ENCODE measurements at places on chromosomes 5 and 9.

DNA sequence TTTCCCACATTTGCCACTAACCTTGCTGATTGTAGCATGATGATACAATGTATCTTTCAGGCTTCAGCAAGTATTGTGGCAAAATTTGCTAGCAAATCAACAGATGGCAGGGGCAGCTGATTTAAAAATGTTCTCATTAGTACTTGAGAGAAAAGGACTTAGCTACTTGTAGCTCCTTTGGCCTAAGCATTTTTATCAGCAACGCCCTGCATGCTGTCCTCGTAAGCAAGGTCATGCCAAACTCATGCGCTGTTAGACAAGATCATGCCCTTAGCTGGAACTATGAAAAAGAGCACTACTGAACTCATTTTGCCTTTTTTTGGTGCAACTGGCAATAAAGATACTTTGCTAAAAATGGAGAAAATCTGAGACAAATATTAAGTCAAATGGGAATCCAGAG lies 197.1 kb downstream of the ICE1 start:
- no peak for DNase-seq

DNA sequence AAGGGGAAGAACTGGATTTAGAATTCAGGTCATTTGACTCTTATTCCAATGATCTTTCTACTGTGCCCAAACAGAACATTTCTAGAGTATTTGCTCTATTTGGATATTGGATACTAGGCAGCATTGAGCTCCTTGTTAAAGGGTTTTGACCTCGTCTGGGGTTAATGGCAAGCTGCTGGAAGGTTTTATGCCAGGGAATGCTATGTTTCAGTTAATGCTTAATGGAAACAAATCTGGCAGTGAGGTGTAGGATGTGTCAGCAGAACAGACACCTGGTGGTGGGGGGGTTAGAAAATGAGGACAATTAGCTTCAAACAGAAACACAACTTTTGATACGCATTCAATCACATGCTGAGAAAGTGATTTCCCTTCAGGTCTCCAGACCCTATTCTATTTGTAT lies 51.5 kb downstream of the AGXT2 start:
- no peak for DNase-seq

GRCh38 chr5:10073441-10074104 lies 176.1 kb downstream of the ATPSCKMT start:
- no peak for DNase-seq

DNA sequence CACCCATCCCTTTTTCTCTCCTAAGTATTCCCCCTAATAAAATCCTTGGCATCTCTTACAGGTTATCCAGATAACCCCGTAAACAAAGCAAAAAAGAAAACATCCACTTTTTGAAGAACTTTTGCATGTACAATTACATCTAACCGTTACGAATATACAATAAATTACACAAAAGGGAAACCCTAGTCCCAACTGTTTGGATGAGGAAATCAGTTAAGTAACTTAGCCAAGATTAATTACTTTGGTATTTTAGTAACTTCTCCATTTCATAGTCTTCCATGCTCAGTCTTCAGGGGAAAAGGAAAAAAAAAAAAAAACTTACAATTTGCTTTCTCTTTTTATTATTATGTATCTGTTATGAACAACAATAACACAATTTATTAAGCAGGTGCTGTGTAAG lies 212.9 kb downstream of the ACTL7B start:
- DNase-seq, result no peak

GRCh38 chr9:106738109-106738508 lies 124.9 kb upstream of the ZNF462 start:
- no peak for DNase-seq

- no peak for DNase-seq
Observed at GRCh38 chr9:137083394-137084004, 3.3 kb upstream of the MAN1B1 start.

DNA sequence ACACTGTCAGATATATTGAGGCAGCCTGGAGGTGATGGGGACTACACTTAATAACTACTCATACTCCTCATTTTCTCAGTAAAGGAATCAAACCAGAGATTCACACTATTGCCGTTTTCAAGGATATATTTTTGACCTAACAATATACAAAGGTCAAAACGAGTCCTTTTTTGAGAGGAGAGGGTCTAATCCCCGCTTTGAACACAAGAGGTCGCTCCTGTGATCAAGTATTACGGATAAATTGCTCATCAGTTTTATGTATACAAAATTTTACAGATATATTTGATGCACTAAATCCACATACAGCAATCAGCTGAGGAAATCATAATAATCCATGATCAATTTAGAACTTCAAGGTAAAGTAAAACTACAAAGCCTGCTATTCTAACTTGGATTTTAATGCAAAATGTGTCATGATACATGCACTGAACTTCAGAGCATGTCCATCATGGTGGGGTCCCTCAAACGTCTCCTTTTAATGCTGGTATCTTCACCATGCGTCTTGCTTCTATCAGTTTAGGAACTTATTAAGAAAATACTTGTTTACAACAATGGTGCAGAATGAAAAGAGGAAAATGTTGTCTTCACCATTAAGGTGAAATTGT lies 2.5 kb upstream of the ISL1 start:
- no peak for DNase-seq

GRCh38 chr9:128819716-128820664 lies 1.7 kb downstream of the ENDOG start:
- DNase-seq, result no peak

GRCh38 chr5:169943026-169943425 lies 37.3 kb downstream of the INSYN2B start:
- no peak for DNase-seq

- peak; percentile 47 for DNase-seq
Observed at GRCh38 chr9:89426384-89426961, 71.4 kb downstream of the SEMA4D start.

DNA sequence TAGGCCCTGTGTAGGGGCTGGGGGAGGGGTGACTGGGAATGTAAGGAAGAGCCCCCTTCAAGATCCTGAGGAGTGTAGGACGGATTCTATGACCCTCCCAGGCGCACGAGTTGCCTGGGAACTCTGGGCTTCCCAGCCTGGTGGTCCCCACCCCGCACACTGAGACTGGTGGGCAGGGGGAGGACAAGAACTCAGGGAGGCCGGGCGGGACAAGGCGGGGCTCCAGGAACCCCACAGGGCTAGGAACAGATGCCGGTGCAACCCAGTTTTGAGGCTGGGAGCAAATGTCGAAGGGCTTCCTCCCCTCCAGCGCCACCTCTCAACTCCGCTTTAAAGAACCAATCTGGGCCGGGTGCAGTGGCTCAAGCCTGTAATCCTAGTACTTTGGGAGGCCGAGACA lies 1.3 kb upstream of the VDAC1 start:
- no peak for DNase-seq

- DNase-seq, result no peak
Observed at GRCh38 chr9:72351538-72352453, 13.2 kb downstream of the ZFAND5 start.
